Posterior cingulate gyrus (tissue), 11 donors: ENCODE measurements at places on chromosomes 12 and 14.

- peak; percentile 42 for DNase-seq
These were observed 490 bp downstream of the RILPL1 start for GRCh38 chr12:123532808-123533649.

GRCh38 chr12:5078423-5078822 lies 34.7 kb downstream of the KCNA5 start:
- DNase-seq: no peak

- no peak for DNase-seq
These were observed 95.1 kb upstream of the ARID2 start for GRCh38 chr12:45634273-45634917.

DNA sequence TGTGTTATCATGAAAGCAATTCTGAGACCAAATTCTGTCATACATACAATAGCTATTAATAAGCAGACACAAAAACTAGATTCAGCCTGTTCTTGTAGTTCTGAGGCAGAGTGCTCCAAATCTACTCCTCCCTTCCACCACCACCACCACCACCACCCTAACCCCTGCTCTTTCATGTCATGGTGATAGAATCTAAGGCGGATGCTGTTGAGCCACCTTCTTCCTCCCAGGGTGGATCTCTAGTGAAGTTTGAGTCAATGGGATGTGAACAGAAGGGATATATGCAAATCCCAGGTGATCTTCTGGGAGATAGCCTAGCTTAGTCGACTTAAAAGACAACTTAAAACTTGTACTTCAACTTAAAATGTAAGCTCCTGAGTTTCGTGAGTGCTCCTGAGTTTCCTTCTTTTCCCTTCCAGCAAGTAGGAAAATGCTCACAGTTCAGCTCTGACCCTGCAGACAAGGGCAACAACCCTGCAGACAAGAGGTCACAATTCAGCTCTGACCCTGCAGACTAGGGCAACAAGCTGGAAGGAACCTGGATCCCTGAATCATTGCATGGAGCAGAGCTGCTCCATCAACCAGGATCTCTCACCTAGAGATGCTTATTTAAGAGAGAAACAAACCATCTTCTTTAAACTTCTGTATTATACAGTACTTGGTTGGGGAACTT lies 204.1 kb downstream of the TTC8 start:
- DNase-seq: no peak

DNA sequence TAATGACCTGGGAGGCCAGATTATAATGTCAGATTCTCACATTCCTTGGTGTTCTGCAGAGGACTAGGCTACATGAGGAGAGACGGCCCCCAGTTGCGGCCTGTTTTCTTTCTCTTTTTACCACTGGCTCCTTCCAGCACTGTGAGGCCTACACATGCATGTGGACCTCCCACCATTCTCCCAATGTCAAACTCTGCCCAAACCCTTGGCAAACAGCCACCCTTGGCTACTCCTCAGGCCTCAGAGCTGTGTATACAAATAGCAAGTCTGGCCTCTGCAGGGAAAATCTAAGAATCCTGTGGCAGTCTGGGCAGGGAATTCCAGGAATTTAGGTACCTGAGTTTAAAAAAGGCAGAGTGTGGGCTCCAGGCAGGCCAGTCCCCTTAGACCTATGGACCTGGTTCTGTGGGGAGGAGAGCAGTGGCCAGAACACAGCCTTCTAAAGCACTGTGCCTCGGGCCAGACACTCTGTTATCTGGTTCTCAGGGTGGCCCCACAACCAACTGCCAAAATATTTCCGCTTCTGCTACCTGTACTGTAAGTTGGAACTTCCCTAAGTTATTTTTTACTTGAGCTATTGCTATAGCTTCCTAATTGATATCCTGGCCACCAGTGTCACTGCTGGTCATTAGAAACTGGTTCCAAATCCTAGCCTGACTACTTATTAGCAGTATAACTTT lies 19.9 kb upstream of the NEDD1 start:
- DNase-seq: peak; percentile 40

- no peak for DNase-seq
These were observed 2.4 kb downstream of the ACVR1B start for GRCh38 chr12:51953864-51954263.

DNA sequence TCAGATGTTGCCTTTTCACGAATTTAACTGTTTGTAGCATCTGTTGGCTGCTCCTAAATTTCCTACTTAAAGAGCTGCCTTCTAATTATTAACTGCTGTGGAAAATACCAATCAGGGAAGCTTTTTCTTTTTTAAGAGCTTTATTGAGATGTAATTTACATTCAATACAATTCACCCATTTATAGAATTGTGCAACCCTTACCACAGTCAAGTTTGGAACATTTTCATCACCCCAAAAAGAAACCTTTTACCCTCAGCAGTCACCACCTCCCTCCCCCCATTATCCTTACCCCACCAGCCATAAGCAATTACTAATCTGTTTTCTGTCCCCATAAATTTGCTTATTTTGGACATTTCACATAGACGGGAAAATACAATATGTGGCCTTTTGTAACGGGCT lies 1.4 kb downstream of the PCNX4 start:
- DNase-seq: no peak

- DNase-seq: no peak
These were observed 54.2 kb downstream of the SUSD6 start for GRCh38 chr14:69665631-69666030.
